ENCODE measurements at places on chromosomes 3 and 15.

GRCh38 chr3:186515125-186515524 is 29.1 kb downstream of the CRYGS start:
- DNase-seq = no peak

DNA sequence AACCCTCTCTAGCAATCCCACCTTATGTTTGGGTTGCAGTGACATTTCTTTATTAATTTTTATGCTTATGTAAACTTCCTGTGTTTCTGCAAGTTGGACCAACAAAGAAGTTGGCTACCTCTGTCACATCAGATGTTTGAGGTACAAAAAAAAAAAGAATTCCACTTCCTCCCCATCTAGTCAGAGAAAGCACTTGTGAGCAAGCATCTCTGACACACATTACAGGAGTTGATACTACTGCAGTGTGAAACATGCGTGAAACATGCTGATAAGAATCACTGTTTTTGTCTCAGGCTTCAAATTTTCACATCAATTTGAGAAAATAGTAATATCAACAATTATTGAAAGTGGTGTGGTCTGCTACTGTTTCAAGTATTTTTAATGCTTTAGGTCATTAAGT is 1.3 kb downstream of the SCAANT1 start:
- DNase-seq = no peak

DNA sequence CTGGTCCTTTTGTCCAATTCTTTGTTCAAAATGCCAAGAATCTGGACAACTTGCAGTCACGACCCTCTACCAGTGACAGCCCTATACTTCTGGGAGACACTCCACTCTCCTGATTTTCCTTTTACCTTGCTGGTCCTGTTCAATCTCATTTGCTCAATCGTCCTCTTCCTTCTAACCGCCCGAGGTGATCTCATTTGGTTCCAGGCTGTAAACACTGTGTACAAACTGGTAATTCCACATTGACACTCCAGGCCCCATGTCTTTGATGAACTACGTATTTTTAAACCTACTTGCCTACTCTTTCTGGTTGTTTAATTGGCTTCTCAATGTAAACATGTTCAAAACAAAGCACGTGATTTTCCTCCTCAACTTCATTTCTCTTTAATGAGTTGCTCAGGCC is 23.7 kb upstream of the C3orf49 start:
- DNase-seq = no peak

GRCh38 chr3:39186692-39187151 is 5.7 kb downstream of the XIRP1 start:
- DNase-seq = no peak

DNA sequence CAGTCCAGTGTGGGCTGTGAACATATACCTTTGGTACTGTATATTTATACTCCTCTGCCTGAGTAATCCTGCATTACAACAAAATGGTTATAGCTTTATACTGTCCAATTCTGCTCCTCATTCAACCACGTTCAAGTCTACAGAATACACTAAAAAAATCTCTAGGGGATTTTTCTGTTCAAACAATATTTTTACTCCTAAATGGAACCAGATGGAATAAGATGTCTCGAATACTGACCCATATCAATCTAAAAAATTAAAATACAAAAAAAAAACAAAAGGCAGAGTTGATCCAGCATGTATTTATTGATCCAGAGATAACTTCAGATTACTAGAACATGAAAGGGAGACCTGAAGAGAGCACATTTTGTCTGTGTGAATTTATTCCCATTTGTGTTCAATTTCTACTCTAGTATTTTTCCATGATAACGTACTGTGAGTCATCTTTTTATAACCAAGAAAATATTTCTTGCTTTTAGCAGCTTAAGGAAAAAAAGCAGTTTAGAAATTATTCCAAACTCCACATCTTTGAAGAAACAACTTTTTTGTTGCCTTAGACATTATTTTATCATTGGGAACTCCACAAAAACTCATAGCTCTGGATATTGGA is 910.7 kb downstream of the TBL1XR1 start:
- no peak for DNase-seq

DNA sequence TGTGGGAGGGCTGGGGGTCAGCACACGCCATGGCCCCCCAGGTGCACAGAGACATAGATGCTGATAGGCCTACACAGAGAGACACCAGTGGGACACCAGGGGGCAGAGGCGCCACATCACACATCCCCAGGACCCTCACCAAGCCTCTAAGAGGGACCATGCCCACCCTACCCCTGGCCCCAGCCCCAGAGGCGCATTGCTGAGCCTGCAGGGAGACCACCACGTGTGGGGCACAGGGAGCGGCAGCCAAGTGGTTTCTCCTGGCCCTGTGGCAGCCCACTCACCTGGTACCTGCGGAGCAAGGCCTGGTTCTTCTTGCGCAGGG is 1.2 kb downstream of the CCDC9B start:
- no peak for DNase-seq

DNA sequence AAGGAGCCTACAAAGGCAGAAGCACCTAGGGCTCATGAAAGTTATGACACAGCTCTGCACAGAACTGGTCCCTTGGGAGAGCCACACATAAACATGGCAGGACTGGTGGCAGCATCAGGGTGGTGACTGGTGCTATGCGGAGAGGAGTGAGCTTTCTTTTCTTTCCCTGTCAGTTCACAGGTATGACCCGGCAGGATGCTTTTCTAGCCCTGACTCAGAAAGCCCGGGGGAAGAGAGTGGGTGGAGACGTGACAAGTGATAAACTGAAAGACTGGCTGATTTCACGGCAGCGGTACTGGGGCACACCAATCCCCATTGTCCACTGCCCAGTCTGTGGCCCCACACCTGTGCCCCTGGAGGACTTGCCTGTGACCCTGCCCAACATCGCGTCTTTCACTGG is 103.0 kb downstream of the LARS2 start:
- no peak for DNase-seq

GRCh38 chr3:29892976-29893554 is 612.2 kb downstream of the RBMS3 start:
- DNase-seq = no peak

- no peak for DNase-seq
Measured at GRCh38 chr3:2714834-2715233, 395.3 kb downstream of the IL5RA start.

DNA sequence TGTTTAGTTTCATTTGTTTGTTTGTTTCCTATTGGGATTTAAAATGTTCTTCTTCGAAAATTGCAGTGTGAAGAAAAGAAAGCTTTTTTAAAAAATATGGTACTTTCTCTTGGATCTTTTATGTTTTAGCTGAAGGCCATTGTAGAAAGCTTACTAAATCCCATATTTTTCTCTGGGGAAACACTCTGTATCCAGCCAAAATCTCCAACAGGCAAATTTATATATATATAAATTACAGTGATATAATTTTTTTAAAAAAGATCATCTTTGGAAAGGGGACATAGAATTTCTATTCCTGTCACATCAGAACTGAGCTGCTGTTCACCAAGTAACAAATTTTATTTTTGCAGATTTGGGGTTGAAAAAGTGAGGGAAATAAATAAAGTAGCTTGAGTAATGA is 19.6 kb upstream of the EPHA3 start:
- DNase-seq = no peak

GRCh38 chr3:183484431-183485075 is 56.1 kb upstream of the MCF2L2 start:
- DNase-seq = no peak

- no peak for DNase-seq
Measured at GRCh38 chr3:194570235-194570634, 63.0 kb downstream of the TMEM44 start.

Measured in urinary bladder (tissue), 4 donors.